Smooth muscle cell of the brain vasculature (primary cell): ENCODE measurements at places on chromosomes 2 and 18.
A peak's percentile ranks its signal among the peaks of the same experiment; 100 is the strongest.

GRCh38 chr2:190860985-190861680 is 19.5 kb upstream of the GLS start:
- DNase-seq, result peak; percentile 53

DNA sequence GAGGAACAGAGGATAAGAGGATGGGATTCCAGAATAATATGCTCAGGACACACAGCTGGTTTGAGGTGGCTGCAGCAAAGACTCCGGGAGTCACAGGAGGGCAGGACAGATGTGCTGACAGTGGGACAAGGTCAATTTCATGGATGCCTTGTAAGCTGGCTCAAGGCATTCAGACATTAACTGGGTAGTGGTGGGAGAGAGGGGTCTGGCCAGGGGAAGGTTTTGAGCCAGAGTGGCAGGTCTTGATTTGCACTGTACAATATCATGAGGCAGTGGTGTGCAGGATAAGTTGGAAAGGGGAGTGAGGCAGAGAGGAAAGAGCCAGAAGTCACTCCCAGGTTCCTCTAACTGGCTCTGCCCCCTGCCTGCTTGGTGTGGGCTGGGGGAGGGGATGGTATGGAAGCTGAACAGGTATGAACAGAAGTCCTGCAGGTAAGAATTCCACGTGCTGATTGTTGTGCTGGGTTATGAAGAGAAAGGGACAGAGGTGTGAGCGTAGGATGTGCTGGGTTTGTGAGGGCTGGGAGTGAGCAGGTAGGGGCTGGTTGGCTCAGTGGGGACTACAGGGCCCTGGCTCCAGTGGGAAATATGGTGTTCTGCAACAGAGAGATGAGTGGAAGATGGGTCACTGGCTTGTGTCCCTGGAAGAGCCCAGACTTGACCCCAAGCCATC is 141.7 kb upstream of the COPS8 start:
- DNase-seq, result no peak

DNA sequence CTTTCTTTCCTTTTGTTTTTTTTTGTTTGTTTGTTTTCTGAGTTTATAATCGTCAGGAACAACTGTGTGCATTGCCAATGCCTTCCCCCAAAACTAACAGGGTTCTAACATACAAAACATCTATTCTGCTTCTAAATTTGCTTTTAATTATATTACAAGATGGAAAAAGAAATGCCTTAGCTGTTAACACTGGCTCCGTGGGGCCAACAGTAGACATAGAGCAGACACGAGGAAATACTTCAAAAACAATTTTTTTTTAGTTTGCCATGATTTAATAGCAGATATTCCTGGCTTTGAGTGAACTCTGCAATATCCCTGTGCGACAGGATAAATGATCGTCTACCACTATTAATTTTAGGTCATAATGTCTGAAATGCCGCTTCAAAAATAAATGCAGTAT is 153.3 kb upstream of the HNRNPA3 start:
- no peak for DNase-seq

- no peak for DNase-seq
Observed at GRCh38 chr2:2102866-2103653, 228.0 kb downstream of the MYT1L start.
